ENCODE measurements at places on chromosomes 2 and 18. TPM values are rescaled to one million over a fixed set of nuclear protein-coding genes. Genes with fewer than 3 reads are reported as not detected.

Gene CHRNG
- polyA plus RNA-seq, result not detected

Gene SMPD4
- 29.5 TPM for polyA plus RNA-seq

- DNase-seq, result no peak
These were observed 33.6 kb downstream of the TRIB2 start for GRCh38 chr2:12750166-12750905.

DNA sequence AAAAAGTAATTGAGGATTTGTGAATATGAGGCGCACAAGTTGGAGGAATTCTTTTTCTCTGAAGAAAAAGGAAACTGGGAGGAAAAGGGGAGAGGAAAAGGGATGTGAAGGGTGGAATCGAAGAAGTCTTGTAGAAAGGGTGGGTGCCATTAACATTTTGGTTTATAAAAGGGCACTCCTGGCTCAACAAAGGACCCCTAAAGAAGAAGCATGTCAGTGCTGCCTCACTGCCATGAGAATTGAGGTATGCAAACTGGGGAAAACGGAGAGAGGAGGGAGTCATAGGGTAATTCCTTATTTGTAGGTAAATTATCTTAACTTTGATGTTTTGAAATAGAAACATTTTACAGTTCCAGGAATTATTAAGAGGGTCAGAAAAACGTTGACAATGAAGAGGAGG, 207.2 kb downstream of the NAPG start:
- no peak for DNase-seq
